Stimulated activated CD4-positive, alpha-beta T cell treated with anti-CD3 and anti-CD28 coated beads, TNF-alpha, amount 100 ng/mL, for 1 hour (primary cell): ENCODE measurements at places on chromosomes 6 and 20.

DNA sequence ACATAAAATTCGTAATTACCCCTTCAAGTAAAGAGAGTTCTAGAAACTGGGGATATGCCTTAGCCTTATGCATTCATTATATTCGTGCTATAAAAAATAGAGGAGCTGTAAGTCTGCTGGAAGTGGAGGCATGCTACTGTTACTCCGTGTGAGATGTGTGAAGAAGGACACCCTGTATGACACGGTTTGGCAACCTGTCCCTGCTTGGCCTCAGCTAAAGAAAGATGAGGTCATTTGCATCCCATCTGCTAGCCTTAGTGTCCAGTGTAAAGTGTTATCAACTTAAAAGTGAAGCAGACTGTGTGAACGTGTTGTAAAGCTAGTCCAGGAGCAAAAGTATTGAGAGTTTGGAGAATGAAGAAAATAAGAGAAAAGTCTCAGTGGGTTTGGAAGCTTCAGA is 135.1 kb upstream of the RAB32 start:
- DNase-seq = no peak

DNA sequence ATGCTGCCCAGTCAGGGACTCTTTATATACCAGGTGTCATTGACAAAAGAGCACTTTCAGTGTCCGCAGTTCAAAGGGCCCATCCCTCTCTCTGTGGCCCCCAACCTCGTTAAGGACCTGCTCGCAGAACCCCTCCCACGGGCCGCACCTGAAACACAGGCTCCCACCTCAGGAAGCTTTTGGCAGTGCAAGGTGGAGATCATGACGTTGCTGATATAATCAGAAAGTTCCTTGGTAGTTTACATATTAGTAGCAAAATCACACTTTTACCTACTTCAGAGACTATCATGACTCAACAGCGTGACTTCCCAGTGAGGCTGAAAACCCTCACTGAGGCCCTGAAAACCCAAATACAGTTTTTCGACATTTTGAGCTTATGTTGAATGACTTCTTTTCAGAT is 4.1 kb downstream of the TTLL2 start:
- DNase-seq = no peak

DNA sequence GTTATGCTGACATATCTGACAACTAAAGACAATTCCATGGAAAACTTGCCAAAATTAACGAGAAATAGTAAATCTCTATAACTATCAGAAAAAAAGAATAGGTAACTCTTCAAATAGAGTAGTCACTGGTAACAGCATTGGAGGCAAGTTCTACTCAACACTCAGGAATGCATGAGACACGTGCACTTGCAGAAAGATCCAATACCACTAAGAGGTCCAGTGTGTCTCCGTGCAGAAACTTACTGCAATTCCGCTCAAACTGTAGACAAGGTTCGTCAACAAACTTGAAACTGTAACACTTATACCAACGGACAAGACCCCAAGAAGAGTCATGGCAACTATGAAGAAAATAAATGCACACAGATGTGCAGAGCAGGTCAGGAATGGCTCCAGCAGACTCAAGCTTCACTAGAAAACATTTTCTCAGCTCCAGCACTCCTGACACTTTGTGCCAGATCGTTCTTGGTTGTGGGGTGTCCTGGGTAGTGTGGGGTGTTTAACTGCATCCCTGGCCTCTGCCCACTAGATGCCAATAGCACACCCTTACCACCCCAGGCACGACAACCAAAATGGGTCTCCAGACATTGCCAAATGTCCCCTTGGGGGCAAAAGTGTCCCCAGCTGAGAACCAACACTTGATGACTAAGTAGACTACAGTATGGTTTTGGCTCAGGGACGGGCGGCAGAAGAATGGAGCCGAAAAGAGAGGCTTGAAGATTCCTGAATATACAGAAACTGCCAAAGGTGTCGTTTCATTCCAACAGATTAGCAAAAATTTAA is 134.8 kb downstream of the DTNBP1 start:
- no peak for DNase-seq

GRCh38 chr6:145743332-145743731 is 8.0 kb upstream of the EPM2A start:
- no peak for DNase-seq

GRCh38 chr6:139588076-139588639 is 213.7 kb upstream of the CITED2 start:
- DNase-seq = no peak

DNA sequence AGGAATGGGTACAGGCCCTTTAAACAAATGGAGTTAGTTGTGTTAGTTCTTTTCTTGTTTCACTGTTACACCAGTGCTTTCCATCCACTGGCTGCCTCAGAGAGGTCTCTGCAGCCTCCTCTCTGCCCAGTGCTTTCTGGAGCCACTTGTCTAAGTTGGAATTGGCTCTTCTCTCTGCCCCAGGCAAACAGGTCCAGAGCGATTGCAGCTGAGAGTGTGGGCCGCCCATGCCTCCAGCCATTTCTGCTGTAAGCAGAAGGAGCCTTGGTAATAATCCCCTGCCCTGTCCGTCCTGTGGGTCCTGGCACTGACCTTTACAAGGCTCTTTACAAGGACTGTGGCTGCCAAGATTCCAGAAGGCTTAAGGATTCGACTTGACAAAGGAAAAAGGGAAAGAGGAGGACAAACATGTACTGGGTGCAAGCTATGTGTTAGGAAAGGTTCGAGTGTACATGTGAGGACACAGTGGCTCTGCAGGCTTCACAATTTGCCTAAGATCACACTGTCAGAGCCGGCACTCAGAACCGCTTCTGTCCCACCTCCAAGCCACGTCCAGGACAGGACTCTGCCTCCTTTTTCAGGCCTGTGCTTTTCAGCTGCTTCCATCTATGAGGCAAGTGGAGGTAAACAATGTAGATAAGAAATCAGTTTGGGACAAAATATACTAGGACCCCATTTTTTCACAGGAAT is 88.5 kb downstream of the POPDC3 start:
- no peak for DNase-seq

DNA sequence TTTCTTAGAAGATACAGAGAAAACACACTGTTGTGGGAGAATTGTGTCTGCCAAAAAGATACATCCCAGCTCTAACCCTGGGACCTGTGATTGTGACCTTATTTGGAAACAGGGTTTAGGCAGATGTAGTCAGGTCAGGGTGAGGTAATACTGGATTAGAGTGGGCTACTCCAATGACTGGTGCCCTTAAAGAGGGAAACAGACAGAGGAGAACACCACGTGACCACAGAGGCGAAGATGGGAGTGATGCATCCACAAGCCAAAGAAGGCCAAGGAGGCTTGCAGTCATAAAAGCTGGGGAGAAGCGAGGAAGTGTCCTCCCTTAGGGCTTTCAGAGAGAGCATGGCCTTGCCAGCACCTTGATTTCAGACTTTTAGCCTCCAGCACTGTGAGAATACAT is 35.6 kb downstream of the SLC52A3 start:
- DNase-seq = no peak

- no peak for DNase-seq
Measured at GRCh38 chr20:31760519-31761240, 21.6 kb downstream of the TPX2 start.

GRCh38 chr6:22709803-22710202 is 140.4 kb downstream of the HDGFL1 start:
- DNase-seq = no peak
